Stimulated activated CD4-positive, alpha-beta T cell treated with anti-CD3 and anti-CD28 coated beads, Interleukin-4, amount 100 ng/mL, for 1 hour (primary cell): ENCODE measurements at places on chromosomes 4 and X.

GRCh38 chr4:75698963-75699228 lies 25.5 kb upstream of the USO1 start:
- no peak for DNase-seq

DNA sequence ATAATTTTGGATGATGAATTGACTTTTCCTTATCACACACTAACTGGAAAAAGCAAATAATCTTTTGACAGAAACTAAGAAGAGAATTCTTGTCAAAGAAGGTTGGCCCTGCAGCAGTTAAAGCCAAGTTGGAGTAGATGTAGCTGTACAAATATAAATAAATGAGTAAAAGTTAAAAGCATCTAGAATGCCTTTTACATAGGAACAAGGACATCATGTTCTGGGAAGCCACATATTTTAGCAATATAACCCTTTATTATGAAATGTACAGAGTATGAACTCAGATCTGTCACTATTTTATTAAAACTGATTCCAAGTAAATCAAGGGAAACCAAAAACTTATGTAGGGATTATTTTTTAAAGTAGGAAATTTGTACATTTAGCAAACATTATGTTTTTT lies 269.4 kb upstream of the FAT4 start:
- DNase-seq: no peak

- DNase-seq: no peak
Measured at GRCh38 chr4:38060829-38061431, 100.7 kb downstream of the PTTG2 start.

- no peak for DNase-seq
Measured at GRCh38 chr4:88033309-88033708, 25.9 kb downstream of the PKD2 start.

DNA sequence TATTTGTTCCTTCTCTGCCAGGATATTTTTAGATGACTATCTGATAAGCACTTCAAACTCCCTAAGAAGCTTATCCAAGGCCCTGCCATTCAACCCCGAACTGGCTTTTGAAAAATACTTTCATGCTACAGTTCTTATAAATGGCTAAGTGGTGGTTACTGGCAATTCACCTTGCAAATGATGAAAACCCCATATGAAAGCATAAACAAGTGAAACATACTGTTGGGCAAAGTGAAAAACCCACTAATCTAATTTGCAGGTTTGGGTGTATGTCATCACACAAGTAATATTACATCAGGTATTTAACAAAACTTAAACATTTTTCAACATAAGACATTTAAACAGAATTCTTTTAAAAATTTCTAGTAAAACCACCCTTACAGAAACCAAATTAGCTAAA lies 31.1 kb downstream of the TAPT1 start:
- DNase-seq: no peak

DNA sequence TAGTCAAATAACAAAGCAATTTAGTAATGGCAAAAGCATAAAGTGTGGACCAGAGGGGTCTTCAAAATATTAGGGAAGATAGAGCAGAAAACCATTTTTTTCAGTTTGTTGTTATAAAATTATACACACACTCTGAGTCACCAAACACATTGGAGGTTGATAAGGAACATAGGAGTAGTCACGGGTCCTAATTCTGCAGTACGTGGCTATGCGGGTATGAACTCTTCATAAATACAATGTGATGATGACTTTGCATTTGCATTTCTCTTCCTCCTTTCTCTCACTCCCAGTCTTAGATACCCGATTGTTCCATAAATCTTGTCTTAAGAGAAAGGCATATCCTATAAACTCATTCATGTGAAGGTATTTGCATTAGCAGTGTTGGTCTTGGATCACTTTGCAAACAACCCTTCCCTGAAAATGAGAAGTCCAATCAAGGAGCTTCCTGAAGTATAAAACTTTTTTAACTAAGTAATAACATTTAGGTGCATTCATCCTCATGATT lies 223.6 kb downstream of the PALLD start:
- no peak for DNase-seq

GRCh38 chr4:67030636-67031035 lies 514.7 kb downstream of the CENPC start:
- DNase-seq: no peak

GRCh38 chr4:121526509-121526908 lies 145.7 kb upstream of the QRFPR start:
- DNase-seq: no peak

GRCh38 chr4:169144061-169144600 lies 126.6 kb downstream of the SH3RF1 start:
- DNase-seq: no peak
